ENCODE measurements at places on chromosomes 2 and 18. TPM values are rescaled to one million over a fixed set of nuclear protein-coding genes. Genes with fewer than 3 reads are reported as not detected.

DNA sequence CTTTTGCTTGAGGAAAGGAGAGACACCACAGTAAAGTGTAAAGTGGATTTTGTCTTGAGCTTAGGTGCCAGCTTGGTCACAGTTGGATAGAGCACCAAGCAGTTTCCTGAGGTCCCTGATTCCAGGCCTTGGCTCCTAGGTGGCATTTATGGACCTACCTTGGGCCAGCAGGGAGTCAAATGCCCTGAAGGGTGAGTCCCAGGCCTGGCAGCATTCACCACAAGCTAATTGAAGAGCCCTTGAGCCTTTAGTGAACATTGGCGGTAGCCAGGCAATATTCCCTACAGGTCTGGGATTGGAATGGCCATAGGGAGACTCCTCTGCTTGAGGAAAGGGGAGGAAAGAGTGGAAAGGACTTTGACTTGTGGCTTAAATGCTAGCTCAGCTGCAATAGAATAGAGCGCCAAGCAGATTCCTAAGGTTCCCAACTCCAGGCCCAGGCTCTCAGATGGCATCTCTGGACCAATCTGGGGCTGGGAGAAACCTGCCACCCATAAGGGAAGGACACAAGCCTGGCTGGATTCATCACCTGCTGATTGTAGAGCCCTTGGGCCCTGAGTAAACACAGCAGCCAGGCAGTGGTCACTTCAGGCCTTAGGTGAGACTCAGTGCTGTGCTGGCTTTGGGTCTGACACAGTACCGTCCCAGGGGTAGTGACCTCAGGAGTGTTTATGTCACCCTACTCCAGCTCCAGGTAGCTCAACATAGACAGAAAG lies 137.5 kb upstream of the OTOS start:
- DNase-seq = no peak

DNA sequence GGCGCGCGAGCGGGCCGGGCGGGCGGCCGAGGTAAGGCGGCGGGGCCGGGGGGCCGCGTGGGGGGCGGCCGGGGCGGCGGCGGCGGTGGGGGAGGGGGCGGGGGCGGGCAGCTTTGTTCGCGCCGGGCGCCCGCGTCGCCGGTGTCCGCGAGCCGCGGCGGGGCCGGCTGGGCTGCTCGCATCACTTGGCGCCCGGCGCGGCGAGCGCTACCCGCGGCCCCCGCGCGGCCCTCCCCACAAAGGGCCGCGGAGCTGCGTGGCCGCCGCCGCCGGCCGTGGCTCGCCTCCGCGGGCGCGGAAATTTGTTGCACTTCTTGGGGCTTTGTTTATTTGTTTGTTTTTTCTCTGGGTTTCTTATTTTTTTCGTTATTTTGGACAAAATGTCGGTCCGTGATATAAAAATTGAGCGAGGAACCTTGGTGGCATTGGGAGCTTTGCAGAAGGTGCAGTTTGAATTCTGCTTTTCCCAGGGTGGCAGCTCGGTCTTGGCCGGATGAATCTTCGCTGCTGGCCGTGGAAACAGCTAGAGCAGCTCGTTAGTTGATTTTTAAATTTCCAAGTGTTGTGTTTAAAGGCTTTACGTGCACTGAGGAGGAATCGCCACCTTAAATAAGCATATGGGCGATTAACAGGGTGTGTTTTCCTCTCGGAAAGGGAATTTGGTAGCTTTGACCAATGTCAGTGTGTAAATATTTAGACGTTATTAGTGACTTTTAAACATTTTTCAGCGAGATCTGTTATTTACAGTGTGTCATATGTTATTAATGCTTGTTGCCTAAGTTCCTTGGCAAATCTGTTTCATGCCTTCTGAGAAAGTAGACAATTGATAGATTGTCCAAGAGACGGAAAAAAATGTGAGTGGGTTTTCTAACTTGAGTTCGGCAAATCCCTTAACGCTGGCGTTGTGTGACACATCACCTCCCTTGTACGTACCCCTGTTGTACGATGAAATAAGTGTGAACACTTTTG lies 822 bp downstream of the UBE2E3 start:
- DNase-seq = peak; percentile 76

DNA sequence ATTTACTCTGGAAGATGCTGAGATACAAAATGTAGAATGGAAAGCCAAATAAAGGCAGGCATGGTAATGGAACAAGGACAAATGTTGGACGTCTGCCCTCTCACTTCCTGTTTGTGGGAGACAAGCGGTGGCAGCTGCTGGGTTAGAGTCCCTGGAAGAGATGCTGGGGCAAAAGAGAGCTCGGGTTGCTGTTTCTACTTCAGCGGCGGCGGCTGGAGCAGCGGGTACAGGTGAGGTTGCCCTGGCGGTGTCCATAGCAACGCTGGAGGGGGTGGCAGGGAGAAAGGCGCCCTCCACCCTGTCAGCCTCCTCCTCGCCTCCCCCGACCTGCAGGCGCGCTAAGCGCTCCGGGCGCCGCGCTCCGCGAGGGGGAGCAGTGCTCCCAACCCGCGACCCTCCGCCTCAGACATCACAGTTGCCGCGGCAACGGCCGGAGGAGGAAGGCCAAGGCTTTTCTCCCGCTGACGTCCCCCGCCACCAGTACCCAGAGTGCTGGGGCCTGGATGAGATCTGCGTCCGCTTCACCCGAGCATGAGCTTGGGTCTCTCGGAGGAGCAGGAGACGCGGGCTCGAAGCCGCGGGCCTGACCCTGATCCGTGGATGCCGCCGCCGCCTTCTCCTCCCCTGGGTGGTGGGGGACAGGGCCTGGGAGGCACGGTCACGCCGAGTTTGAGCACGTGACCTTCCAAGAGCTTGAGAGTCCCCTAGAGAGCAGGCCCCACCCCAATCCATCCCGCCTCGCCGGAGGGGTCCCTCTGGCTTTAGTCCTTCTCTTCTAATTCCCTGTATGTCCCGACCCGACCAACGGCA lies 65.6 kb downstream of the NOL4 start:
- no peak for DNase-seq

DNA sequence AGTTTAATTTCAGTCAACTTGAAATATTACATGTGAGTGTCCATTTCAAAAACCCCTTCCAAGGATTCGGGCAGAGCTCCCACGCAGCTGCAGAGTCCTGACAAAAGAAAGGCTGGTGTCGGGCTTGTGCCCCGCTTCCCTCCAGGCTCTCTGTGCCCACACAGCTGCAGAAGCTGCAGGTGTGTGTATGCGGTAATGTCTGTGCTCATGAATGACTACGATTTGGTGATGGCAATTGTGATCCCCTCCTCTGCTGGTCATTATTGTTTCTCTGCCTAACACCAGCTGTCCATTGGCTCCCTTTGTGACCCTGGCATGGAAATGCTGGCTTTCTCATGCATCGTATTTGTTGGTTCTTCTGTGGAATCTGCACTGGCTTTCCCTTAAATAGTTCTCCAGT lies 224.8 kb downstream of the NUP35 start:
- no peak for DNase-seq

Gene HOXD12
- not detected for total RNA-seq

Gene DSG2
- 0.33 TPM for total RNA-seq

Gene NLRC4
- 0.19 TPM for total RNA-seq

Gene POTEF
- not detected for total RNA-seq

Gene COX5B
- total RNA-seq = 227 TPM

Gene ESCO1
- 20.0 TPM for total RNA-seq

Gene GPBAR1
- total RNA-seq = 0.68 TPM

Gene TRAPPC8
- total RNA-seq = 32.6 TPM

Gene BUB1
- total RNA-seq = 61.7 TPM
